G401 (cell line): ENCODE measurements at places on chromosomes 6 and 20. TPM values are rescaled to one million over a fixed set of nuclear protein-coding genes. Genes with fewer than 3 reads are reported as not detected.

Gene HLA-DPA1
- not detected in 2 replicates for total RNA-seq

Gene SLC17A1
- not detected in 2 replicates for total RNA-seq

Gene THBS2
- 0.14 and 0.18 TPM in 2 replicates for total RNA-seq

Gene FABP7
- not detected in 2 replicates for total RNA-seq

DNA sequence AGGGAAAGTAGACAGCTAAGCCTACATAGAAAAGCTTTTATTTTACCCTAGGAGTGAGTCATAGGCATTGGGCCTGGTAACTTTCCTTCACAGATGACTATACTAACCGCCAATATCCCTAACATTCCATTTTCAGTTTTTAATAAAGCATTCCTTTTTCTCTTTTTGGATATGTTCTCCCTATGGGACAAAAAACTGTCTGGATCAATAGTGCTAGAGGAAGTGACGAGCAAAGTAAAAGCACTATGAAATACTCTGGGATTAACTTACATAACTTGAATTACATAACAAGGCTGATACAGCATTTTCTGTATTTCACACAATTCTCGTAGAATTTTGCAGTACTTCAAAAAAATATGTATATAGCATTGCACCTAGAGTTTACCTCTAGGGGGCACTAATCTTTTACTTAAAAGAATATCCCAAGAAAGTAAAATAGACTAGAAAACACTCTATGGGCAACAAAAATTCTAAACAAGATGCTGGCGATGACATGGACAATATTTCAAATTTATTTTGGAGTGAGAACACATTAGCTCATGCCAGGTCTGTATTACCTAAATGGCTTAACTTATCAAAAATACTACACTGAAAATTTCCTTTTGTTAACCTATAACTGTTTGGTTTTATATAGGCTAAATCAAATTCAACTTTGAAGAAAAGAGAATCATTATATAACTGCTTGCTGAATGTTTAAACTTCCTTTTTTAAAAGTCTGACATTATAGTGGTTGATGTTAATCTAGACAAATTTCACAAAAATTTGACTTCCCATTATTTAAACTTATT is 66.3 kb upstream of the DST start:
- DNase-seq = peak; percentile 52

GRCh38 chr20:43840382-43841070 is 74.1 kb upstream of the TOX2 start:
- DNase-seq = no peak

DNA sequence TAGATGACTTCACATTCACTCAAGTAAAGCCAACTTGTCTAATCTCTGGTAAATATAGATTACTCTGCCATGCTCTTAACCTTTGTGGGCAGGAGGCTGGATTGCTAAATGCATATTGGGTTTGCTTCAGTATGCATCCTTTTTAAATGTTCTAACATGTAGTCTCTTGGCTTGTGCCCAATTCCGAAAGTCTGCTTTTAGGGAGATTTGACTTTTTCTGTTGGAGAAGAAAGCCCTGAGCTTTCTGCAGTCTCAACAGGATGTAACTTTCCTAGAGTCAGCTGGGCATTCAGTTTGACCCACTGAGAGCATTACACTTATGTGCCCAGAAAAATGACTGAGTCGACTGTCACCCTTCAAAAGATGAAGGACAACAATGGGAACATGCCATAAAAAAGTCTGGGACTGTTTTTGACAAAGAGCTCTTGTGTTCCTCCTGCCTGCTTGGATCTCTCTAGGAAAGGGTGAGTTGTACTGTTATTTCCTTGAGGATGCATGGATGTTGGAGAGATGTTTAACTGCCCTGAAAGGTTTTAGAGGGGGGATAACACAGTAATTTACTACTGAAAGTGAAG is 299.4 kb downstream of the ZFAND3 start:
- peak; percentile 17 for DNase-seq

DNA sequence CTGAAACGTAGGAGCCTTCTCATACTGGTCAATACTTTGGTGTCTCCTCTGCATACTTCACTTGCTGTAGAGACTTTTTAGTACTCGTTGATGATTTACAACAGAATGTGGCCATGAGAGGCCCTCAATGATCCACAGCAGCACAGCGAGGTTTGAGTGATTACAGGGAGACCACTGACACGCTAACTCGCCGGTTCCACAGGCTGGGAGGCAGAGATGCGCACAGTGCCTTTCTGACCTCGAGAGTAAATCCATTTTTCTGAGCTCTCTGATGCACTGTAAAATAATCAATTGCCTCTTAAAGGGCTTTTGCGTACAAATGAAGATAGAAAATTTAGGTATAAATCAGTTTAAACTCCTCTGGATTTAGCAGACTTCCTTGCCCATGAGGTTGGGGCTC is 56.2 kb upstream of the TBC1D7 start:
- DNase-seq = no peak

DNA sequence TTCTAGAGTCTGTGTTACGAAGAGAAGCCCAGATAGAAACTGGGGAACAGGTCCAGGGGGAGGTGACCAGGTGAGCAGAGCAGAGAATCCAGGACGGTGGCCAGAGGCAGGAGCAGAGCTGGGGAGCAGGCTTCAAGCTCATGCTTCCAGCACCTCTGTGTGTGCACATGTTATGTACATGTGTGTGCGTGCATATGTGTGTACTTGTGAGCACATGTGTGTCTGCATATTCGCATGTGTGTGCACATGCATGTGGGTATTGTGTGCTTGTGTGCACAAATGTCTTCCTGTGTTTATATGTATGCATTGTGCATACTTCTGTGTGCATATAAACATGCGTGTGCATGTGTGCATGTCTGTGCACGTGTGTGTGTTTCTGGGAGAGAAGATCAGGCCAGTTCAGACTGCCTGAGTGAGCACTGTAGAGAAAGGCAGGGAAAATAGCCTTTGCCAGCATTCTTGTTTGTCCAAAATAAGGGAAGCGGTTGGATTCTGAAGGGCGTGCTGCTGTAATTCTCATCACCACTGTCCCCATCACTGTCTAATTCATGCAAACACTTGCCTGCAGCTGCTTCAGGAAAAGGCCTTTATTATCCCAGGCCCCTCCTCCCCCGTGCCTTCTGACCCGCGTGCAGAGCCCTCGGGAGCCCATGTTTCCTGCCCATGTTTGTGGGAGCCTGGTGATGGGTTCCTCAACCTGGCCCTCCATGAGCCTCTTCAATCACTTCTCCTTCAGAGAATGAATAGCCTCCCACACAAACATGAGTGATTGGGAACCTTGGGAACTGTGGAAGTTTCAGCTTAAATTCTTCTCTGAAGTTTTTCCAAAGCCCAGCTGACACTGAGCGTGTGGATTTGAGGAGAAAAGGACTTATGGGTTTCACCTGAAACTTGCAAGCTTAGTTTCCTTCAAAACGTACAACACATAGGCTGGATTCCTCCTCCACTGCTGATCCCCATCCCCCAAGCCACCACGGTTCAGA is 161.7 kb upstream of the AFDN start:
- no peak for DNase-seq

DNA sequence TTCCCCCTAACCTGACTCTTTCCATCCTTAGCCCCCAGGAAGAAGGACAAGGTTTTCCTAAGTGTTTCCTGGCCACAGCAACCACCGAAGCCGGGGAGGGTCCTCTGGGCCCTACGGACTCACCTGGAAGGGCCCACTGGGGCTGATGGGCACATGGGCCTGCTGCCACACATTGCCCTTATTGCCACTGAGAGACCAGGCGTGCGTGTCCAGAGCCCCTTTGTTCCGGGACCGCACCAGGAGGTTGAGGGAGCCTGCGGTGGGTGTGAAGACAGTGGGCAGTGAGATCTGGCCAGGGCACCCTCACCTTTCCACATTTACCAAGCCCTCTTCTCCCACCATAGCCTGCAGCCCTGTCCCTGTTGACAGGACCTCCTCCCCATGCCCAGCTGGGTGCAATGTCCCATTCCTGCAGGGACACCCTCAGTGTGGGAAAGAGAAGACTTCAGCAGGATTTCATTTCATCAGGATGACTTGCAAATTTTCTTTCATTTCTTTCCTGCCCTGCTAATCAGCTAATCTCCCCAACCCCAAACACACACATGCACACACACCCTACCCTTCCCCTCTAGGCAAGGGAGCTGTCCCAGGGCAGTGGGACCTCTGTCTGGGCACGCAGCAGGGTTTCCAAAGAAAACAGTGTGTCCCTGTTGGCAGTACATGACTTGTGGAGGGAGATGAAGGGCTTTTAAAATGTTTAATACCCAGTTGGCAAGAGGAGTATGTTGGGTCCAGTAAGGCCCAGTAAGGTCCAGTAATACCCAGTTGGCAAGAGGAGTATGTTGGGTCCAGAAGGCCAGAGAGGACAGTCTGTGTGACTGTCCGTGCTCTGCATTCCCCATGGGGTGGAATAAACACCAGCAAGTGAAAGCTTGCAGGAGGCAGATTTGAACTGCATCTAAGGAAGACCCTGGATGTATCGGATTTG is 59.0 kb downstream of the MDGA1 start:
- no peak for DNase-seq

GRCh38 chr20:38447931-38448675 is 13.0 kb upstream of the SNHG17 start:
- no peak for DNase-seq

GRCh38 chr20:58619864-58620431 is 31.1 kb upstream of the STX16 start:
- no peak for DNase-seq

- DNase-seq = no peak
Measured at GRCh38 chr6:150494241-150494640, 105.4 kb upstream of the PLEKHG1 start.

DNA sequence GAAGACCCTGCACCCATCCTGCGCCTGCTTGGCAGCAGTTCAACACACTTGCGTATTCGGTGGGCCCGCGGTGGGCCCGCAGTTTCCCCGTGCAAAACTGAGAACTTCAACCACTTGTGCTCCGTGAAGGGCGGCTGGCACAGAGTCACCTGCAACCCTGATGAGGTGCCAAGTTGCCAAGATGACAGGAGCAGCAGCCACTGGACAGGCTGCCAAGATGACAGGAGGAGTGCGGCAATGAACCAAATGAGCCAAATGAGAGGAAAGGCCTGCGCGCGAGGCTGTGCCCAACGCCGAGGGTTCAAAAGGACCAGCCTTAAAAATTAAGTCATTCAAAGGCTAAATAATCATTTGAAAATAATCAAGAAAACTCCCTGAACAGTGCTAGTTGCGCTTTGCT is 20.1 kb downstream of the DIDO1 start:
- peak; percentile 97 for DNase-seq

DNA sequence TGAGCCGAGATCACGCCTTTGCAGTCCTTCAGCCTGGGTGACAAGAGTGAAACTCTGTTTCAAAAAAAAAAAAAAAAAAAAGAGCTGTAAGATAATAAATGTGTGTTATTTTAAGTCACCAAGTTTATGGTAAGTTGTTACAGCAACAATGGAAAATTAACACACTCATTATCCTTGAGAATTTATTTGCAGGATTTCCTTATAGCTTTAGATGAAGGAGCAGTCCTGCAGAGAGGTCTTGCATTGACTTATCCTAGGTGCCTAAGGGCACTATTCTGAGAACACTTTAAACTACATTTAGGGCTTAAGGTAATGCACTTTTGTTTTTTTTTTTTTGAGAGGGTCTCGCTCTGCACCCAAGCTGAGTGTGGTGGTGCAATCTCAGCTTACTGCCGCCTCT is 13.8 kb upstream of the SCAF8 start:
- no peak for DNase-seq

DNA sequence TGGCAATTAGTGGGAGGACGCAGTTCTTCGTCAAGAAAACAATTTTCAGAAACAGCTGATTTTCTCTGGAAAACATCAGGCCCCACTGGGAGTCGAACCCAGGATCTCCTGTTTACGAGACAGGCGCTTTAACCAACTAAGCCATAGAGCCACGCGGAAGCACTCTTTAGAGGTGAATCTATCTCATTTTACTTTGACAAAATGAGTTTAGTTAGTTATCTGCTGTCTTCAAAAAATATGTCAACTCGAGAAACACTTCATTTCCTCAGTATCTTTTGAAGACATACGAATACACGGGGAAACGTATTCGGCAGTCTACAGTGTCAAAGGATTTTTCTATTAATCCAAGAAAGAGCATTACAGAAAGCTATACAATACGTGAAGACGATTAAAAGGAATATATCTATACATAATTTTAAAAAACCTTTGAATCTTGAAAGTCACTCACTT is 26.7 kb downstream of the GPX6 start:
- DNase-seq = peak; percentile 35

DNA sequence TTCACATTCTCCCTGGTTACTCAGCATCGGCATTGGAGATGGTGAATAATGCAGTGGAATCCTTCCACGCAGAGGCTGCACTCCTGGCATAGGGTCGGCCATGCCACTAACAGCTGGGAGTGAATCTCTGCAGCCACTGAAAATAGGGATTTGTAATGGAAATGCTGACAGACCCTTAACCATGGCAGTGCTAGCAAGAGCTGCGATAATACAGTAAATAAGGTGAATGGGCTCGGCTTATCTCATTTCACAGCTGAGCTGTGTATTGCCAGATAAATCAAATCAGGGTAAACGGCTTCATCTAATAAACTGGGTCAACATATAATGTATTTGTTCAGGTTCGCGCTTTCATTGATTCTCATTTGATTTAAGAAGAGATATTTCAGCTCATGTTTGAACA is 156.8 kb downstream of the SLC35B3 start:
- DNase-seq = no peak

DNA sequence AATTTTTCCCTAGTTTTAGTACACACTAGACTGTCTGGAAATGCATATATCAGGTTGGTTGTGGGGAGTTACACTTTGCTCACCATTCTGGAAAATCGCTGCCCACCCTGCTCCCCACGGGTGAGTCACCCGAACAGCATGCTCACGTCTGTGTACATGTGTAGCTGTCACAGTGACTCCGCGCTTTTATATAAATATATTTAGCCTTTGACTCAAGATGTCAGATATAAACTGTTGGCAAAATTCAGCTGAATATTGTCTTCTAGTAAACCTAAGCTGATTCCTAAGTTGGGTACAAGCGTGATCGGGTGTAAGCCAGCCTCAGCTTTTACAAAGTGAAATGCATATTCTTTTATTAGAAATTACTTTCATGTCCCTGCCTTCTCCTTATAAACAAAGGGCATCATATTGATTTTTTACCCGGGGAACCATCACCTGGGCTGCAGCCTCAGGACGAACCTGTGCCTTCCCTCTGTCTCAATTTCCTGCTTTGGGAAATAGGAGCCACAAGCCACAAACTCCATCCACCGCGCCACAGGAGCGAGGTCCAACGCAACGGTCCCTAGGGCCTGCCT is 4.3 kb downstream of the SDCBP2 start:
- DNase-seq = no peak

DNA sequence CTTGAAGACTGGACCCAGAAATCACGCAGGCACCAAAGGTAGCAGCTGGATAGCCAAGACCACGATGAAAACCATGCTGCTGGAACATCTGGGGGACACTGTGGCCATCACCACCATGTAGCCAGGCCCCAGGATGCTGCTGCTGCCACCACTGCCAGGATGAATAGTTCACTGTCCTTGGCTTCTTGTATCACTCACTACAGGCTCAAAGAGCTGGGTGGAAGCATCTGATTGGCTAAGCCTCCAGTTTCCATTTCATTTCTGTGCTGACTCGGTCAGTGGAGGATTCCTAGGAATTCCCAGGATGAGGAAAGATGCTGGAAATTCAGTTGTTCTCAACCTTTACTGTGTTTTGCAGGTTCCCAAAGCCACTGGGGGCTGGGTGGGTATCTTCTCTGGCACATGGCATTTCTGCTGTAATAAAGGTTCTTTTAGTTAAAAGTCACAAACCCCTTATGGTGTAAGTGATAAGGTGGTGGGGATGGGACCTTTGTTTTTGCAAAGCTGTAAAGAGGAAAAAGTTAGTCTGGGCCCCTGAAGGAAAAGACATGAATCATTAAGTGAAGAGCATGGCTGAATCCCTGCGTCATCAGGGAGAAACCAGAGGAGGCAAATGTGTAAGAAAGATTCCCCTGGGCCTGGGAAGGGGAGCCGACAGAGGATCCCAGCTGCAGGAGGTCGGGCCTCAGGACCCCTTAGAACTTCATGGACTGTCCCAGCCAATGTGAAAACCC is 75.6 kb upstream of the RNF24 start:
- DNase-seq = no peak
